Stimulated activated CD8-positive, alpha-beta memory T cell treated with anti-CD3 and anti-CD28 coated beads, Interleukin-4, amount 100 ng/mL, for 4 hours (primary cell): ENCODE measurements at places on chromosomes 2 and 18.

DNA sequence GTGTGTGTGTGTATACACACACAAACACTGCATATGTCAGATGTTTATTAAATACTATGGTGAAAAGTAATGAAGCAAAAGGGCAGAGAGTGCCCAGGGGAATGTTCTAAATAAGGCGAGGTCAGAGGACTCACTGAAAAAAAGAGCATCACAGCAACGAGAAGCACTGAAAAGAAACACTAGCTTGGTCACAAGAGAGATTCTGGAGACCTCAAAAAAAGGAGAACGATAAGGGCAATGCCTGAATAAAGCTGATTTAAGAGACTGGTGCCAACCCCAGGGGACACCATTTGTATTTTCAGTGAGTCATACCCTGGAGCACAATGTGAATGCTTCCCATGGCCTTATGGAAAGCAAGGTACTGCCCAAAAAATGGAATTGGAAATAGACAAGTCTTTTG, 14.5 kb downstream of the SLC40A1 start:
- no peak for DNase-seq

DNA sequence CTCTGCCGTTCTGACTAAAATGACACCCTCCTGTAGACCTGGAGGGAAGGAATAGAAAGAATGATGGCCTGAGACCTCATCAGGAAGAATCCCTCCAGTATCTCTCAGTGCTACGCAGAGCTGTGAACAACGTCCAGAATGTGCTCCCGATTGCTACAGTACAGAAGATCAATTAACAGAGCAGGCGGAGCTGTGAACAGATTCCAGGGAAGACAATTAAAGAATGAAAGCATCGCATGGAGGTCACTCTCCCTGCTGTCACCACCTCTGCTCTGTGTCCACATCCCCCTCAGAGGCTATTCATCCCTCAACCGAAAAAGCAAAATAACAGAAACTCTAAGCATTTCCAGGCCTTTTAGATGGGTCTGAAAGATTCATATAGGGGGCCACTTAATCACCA, 481.0 kb downstream of the EIPR1 start:
- no peak for DNase-seq

DNA sequence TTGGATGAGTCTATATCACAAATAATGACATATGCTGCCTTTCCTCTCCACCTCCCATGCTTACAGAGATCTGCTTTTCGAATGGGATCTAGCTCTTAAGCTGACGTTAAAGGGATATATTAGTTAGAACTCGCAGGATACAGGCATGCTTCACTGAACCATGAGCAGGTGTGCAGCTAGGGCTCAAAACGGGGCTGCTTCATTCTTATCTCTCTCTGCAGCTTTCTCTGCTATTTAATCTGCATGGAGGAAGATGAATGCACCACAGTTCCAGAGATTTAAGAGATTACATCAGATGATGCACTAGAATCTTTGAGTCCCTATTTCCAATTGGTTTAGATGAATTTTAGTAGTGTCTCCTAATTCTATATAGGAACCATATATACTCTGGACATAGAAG, 327.0 kb downstream of the RAD51AP2 start:
- no peak for DNase-seq

DNA sequence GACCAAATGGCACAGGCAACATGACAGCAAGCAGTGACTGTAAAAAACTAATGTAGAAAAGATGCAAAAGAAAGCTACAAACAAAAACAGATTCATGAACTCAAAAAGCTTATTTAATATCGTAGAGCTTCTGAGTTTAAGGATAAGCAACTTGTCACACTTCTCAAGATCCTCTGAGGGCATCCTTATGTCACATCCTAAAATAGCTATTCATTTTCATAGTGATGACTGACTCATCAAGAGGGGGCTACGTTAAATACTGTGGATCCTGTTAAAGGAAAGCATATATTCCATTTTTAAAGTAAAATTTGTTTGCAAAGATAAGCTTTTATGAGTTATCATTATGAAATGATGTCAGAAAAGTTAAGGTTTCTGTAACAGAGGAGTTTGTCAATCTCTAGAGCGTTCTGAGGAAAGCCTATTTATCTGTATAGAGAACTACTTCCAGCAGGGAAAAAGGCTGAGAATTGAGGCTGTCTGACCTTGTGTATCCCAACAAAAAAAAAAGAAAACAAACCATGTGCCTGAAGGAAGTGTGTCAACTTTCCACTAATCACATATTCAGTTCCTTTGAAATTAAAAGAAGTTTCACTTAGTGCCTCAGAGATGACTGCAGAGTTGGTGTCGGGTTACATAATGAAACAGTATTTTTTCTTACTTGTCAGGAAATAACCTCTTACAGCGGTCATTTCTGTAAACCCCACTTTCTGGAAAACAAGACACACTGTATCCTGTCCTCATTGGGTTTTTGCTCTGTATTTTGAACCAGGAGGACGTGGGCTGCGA, 115.5 kb downstream of the ESCO1 start:
- DNase-seq: no peak

DNA sequence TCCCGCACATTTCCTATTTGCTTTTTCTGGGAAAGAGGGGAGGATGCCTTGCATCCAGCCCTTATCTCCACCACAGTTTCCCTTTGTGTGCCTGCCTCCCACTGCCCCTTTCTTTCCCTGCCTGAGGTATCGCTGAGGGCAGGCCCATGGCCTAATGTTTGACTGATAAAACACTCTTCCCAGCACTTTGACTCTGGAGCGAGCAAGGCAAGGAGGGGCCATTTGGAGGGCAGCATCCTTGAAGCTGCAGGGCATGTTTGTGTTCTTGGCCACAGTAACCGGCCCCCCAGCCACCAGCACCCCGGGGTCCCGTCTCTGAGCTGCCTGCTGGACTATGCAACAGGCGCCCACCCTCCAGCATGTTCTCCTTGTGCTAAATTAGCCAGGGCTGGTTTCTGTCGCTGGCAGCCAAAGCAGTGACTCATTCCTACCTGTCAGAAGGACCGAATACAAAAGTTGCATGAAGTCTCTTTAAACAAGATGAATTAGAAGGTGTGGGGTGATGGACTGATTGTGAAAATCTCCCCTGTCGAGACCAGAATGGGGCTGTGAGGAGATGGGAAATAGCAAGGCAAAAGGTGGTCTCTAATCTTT, 50.7 kb downstream of the BCL2L11 start:
- DNase-seq: no peak

DNA sequence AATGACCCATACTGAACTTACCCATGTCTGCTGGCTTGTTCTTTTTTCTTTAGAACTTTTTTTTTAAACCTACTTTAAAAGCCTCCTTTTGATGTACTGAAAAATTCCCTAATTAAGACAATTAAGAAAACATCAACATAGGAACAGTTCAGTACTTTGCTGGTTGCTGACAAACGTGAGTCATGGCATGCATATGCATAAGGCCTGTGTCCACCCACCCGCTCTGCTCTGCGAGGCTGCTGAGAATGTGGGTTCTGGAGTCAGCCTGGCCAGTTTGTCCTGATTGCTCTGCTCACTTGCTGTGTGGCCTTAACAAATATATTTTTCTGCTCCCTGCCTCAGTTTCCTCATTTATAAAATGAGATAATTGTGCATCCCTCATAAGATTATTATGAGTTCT, 27.3 kb downstream of the LAMA3 start:
- DNase-seq: no peak

DNA sequence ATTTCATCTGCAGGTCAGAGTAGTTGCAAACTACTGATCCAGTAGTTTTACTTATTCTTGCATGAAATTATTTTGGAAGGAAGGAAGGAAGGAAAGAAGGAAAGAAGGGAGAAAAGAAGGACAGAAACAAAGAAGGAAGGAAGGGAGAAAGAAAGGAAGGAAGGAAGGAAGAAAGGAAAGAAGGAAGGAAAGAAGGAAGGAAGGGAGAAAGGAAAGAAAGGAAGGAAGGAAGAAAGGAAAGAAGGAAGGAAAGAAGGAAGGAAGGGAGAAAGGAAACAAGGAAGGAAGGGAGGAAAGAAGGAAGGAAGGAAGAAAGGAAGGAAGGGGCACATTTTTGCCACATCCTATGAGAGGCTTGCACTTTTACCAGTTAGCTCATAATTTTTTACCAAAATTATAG, 186.2 kb downstream of the LRRTM4 start:
- no peak for DNase-seq

DNA sequence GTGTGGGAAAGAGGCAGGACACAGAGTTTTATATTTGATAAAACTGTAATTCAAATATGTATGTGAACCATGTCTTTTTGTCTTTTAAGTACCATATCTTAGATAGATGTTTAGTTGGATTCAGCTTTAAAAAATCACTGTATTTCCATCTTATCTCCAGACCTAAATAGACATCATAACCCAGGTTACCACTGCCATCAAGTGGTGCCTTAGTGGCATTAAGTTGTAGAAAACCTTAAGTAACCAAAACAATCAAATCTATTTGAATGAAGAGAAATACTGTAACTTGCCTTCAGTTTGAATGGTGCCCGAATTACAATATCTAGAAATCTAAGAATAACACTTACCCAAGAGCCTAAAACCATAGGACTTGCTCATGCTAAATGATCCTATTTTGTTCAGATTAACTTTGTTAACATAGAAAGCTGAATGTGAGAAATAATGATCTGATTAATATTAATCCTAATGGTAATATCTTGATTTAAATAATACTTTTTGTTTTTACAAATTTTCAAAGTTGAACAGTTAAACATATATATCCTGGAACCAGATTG, 92.5 kb upstream of the MAP2 start:
- DNase-seq: no peak
